ENCODE measurements at places on chromosomes 13 and 19.

- no peak for DNase-seq
Measured at GRCh38 chr19:29644210-29644609, 21.1 kb upstream of the PLEKHF1 start.

- DNase-seq = no peak
Measured at GRCh38 chr13:51405176-51405575, 47.7 kb downstream of the INTS6 start.

DNA sequence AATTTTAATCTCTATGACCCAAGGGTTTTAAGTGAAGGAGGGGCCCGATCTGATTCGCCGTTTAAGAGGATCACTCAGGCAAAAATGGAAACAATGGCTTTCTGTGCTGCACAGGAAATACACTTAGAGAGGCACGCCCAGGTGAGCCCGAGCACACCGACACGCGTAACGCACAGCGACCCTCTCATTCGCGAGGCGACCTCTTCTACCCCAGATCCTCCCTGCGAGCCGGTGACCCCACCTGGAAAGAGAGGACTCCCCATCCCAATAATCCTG, 216 bp downstream of the SH2D3A start:
- DNase-seq = no peak

- no peak for DNase-seq
Measured at GRCh38 chr13:99043831-99044231, 66.0 kb upstream of the DOCK9 start.

DNA sequence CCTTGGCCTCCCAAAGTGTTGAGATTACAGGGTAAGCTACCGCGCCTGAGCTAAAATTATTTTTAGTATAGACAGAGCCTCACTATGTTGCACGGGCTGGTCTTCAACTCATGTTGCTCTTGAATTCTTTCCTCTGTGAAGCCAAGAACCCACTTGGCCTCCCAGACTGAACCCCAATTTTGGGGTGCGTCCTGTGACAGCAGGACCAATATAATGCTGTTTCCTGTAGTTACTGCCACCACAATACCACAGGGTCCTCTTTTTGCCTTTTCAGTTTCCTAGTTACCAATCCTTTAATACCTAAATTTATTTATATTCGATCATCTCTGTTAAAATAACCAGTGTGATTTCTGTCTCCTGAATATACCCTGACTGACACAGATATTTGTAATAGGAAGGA, 32.9 kb downstream of the TSKS start:
- no peak for DNase-seq

GRCh38 chr19:12940897-12941296, 2.5 kb downstream of the CALR start:
- no peak for DNase-seq

- no peak for DNase-seq
Measured at GRCh38 chr19:1360126-1360817, 23.4 kb upstream of the NDUFS7 start.

GRCh38 chr19:8158411-8159074, 9.2 kb upstream of the FBN3 start:
- peak; percentile 10 for DNase-seq

DNA sequence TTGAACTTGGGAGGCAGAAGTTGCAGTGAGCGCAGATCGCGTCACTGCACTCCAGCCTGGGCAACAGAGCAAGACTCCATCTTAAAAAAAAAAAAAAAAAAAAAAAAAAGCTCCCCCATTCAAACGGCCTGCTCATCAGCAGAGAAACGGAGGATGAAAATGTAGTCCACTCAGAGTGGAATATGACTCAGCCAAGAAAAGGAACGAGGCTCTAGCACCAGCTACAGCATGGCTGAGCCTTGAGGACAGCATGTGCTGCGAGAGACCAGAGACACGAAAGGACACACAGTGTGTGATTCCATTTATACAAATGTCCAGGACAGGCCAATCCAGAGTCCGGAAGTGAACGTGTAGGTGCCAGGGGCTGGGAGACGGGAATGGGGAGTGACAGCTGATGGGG, 18.1 kb upstream of the MIER2 start:
- no peak for DNase-seq

DNA sequence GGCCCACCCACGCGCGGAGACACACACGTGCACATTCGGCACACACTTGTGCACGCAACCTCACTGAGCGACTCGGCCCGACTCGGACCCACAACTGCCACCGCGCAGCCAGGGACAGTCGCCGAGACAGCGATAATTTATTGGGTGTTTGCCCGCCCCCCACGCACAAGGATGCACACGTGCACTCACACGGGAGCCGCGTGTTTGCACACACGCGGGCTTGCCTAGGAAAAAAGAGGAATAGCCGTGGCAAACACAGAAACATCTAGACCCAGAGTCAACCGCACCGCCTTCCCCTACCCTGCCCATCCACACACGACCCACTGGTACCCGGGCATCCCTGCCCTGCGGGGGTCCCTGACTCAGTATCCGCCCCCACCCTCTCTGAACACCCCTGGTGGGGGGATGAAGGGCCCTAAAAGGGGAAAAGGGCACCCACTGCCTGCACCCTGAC, 1.1 kb upstream of the SSBP4 start:
- no peak for DNase-seq

- DNase-seq = no peak
Measured at GRCh38 chr19:15448044-15448777, 1.5 kb downstream of the WIZ start.

- no peak for DNase-seq
Measured at GRCh38 chr13:112683581-112683980, 6.3 kb upstream of the ATP11A start.

GRCh38 chr13:42883142-42883541, 101.8 kb downstream of the FAM216B start:
- DNase-seq = no peak

GRCh38 chr13:31431722-31432137, 232.0 kb downstream of the B3GLCT start:
- DNase-seq = peak; percentile 13

Measured in occipital lobe (tissue), 3 donors.